ENCODE measurements at places on chromosomes 4 and X.

- no peak for DNase-seq
Measured at GRCh38 chr4:23369331-23369730, 520.5 kb downstream of the PPARGC1A start.

GRCh38 chr4:56611501-56611900, 69.6 kb downstream of the HOPX start:
- no peak for DNase-seq

DNA sequence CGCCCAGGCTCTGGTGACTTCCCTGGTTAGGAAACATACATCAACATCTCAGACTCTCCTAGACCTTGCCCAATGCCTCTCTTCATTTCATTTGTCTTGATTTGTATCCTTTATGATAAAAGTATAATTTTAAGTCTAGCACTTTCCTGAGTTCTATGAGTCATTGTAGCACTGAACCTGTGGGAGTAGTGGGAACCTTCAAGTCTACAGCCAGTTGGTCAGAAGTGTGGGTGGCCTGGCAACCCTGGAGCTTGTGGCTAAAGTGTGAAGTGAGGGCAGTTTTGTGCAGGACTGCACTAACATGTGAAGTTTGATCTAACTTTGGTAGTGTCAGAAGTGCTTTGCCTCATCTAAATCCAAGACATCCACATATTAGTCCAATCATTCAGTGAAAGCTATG, 259.3 kb upstream of the IGFBP7 start:
- DNase-seq = no peak

DNA sequence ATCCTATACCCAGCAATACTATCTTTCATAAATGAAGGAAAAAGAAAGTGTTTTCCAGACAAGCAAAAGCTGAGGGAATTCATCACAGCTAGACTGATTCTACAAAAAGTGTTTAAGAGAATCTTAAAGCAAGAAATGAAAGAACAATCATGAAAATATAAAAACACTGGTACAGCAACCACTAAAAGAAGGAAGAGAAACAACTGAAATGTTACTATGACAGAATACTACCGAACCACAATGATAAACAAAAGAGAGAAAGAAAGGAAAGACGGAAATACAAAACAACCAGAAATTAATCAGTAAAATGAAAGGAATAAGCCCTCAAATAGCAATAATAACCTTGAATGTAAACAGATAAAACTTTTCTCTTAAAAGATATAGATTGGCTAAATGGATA, 110.8 kb upstream of the AFF2 start:
- no peak for DNase-seq

- no peak for DNase-seq
Measured at GRCh38 chr4:114040319-114041116, 61.1 kb upstream of the ARSJ start.

GRCh38 chr4:112515198-112516065, 548 bp downstream of the NEUROG2 start:
- peak; percentile 10 for DNase-seq

DNA sequence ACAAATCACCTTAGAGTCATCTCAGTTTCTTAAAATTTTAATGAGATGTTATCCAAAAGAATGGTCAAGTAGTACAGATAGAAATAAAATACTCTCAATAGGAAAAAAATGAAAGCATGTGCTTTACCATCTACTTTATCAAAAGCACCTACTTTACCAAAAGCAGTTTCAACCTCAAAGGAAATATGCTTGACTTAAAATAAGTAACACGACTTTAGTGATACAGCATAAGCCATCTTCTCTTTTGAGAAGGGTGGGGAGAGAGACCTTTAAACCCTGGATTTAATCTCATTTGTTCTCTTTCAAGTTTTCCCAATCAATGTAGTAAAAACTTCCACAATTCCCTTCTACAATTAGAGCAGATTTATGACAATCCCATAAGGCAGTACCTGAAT, 26.5 kb downstream of the OTUD4 start:
- no peak for DNase-seq

DNA sequence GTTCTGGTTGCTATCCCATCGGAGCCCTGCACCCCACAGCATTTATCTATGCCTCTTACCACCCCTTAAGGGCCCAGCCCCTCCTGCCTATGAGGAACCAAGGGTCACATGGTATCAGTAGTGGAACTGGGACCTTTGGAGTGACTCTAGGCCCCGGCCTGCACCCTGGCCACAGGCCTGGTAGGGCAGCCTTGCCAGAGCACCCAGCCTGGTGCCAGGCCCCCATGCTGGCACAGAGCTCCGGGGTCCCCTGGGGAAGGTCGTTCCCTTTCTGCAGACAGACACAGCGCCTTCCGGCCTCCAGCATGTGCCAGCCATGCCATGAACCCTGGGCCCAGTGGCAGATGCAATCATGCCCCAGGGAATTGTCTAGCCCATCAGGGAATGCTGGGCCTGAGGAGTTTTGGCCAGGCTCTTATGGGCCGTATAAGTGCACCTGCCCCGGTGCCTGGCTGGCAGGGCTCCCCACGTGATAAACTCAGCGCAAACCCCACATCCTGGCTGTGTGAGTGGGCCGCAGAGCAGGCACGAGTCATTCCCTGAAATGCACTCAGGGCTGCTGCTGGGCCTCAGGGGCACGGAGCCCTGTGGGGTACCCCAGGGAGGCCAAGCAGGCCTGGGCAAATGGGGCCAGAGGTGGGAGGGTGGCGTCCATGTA, 19.8 kb upstream of the ADD1 start:
- no peak for DNase-seq

DNA sequence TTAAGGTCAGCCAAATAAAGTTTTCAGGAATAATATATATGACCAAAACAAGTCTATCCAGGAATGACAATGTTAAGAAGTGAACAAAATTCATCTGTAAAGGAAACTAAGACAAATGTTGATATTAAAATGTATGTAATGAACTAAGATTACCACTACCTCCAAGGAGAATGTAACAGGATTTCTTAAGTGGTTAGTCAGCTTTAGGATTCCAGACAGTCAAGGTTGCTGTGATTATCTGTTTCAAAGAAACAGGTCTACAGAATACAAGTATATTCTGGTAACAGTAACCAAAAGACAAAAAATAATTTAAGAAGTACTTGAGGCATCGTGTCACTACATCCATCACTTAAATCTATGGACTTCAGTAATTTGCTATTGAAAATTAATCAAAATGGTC, 172.8 kb downstream of the SCFD2 start:
- DNase-seq = no peak
